ENCODE measurements at places on chromosomes 5 and 9.

GRCh38 chr9:14068690-14069089 lies 245.3 kb downstream of the NFIB start:
- no peak for DNase-seq

DNA sequence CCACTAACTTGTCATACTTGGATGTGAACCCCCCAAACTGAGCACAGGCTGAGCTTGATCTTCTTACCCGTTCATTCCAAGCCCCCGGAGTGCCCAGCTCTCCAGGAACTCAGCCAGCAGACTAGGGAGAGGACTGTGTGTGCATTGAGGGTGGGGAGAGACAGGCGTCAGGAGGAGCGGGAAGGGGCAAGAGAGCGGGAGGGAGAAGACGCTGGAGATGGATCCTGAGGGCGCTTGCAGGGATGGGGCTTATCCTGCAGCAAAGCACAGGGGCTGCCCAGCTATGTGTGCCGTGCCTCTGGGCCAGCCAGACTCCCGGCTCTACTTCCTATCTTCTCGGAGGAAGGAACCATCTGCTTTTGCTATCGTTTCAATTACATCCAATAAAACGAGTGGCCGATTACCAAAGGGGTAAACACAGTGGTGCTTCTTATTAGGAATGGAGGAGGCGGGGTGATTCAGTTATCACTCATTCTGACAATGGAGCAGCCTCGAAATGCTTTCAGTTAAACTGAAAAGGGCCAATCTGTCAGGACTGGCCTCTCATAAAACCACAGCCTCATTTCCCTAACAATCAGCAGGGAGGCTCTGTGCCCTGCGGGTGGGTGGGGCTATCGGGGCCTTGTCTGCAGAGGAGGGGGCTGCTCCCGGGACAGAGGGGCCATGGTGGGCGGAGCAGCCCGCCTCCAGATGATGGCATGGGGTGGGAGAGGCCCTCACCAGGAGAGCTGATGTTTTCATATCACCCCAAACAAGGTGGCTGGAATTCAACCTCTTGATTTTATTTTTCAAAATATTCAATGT lies 168.2 kb downstream of the DAB2IP start:
- no peak for DNase-seq

GRCh38 chr5:32508806-32509805 lies 64.6 kb upstream of the ZFR start:
- no peak for DNase-seq

GRCh38 chr5:167255926-167256325 lies 1035.5 kb upstream of the WWC1 start:
- DNase-seq = no peak

- no peak for DNase-seq
Observed at GRCh38 chr5:143350751-143351602, 52.5 kb downstream of the NR3C1 start.

DNA sequence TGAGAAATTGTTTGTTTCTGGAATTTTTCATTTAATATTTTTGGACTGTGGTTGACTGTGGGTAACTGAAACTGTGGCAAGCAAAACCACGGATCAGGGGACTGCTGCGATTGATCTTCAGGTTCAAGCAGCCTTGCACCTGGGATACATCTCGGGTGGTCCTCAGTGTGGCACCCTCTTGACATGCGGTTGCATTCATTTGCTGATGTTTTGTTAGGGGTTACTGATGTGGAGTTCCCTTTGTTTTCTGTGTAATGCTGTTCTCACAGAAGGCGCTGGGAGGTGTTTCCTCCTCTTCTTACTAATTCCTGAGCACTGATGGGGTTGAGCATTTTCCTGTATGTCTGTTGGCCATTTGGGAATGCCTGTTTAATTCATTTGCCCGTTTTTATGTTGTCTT lies 60.4 kb downstream of the EHMT1 start:
- DNase-seq = no peak

GRCh38 chr9:74284581-74285450 lies 212.3 kb upstream of the RORB start:
- no peak for DNase-seq

GRCh38 chr5:106189121-106189809 lies 1481.5 kb downstream of the EFNA5 start:
- DNase-seq = no peak

- no peak for DNase-seq
Observed at GRCh38 chr5:59385700-59386099, 507.8 kb downstream of the PDE4D start.

DNA sequence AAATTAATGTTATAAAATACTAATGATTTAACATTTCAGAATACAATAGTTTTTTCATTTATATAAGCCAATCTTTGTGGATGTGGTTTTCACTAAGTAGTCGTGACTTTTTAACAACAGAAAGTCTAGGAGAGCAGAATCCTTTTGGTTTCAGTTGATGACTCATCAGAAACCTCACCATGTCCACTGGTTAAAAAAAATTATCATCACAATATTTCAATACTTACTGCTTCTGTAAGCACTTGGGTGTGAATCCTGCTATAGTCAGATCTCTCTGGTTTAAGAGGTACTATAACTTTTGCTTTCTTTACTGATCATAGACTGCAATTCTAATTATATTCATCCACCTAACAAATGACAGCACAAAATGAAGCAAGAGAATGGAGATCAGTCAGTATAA lies 77.2 kb downstream of the MRPS30 start:
- no peak for DNase-seq

DNA sequence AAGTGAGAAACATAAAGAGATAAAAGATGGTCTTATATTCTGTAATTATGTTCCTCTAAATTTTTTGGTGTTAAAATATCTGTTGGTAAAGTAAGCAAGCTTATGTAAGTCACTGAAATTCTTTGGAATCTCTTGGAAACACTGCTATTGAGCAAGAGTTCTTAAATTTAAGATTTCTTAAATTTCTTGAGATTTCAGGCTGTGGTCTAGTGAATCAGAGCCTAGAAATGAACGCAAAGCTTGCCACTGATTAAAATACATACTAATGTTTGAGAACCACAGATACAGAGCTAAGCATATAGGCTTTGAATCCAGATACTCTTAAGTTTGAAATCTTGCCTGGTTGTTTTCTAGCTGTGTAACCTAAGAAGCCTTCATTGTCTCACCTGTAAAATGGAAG lies 133.4 kb downstream of the TRPM3 start:
- no peak for DNase-seq

GRCh38 chr5:38749861-38750260 lies 96.0 kb upstream of the OSMR start:
- DNase-seq = no peak

DNA sequence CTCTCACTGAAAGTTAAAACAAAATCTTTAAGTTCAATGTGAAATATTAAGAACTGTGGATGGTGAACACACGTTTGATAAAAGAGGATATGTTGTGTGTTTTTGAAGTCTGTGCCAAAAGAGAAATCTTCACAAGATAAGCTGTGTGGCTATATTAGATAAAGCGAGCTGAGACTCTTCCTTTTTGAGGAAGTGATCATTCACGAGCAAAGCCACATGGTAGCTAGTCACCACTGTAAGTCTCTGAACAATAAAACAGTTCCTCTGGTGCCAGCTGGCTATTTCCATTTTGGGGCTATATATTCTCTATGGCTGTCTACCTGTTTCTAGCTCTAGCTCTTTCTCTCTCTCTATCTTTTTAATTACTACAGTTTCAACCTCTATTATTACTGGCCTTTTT lies 1849.2 kb upstream of the C9orf72 start:
- DNase-seq = no peak

DNA sequence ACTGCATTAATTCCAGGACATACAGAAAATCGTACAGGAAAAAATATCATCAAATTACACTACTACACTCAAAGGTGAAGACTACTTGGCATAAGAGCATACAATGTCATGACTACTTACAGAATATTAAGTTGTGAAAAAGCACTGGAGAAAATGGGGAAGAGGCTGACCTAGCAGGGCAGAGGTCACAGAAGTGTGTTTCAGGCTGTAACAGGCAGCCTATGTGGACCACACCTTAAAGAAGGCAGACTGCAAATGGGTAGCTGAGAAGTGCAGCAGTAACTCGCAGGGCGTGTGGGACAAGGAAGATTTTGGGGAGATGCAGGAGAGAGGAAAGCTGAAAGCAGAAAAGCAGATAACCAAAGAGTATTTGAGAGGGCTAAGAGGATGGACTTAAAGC lies 167.0 kb upstream of the PIK3R1 start:
- DNase-seq = no peak

- DNase-seq = no peak
Observed at GRCh38 chr9:86354818-86355309, 654 bp upstream of the TUT7 start.

- DNase-seq = no peak
Observed at GRCh38 chr9:136143215-136144001, 24.7 kb upstream of the TMEM250 start.

DNA sequence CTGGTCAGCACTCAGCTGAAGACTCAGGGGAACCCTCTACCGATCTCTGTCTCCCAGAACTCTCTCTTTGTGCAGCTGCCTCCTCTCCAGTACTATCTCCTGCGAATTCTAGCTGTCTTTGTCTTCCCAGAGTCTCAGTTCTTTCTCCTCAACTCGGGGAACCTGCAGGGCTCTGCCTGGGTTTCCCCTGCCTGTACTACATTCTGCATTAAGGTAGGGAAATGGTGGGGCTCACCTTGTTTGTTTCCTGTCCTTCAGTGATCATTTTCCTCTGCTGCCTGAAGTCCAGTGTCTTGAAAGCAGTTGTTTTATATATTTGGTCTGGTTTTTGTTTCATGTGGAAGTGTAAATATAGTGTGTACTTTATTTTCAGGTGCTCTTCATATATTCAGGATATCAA lies 43.1 kb upstream of the IGFBPL1 start:
- DNase-seq = no peak

DNA sequence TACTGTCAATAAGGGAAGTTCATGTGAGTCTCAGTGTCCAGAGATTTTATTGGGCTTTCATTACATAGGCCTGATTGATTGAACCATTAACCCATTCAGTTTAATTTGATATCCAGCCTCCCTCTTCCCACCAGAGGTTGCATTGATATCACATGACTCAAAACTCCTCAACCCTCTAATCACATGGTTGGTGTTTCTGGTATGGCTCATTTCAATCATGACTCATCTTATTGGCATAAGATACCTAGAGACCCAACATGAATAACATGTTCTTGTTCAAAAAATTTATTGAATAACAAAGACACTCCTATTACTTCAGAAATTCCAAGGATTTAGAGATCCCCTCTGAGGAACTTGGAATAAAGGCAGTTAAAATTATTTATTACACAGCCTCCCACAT lies 982.2 kb downstream of the TLE1 start:
- DNase-seq = no peak
